Kidney (tissue), 22 donors: ENCODE measurements at places on chromosomes 5 and 9.

DNA sequence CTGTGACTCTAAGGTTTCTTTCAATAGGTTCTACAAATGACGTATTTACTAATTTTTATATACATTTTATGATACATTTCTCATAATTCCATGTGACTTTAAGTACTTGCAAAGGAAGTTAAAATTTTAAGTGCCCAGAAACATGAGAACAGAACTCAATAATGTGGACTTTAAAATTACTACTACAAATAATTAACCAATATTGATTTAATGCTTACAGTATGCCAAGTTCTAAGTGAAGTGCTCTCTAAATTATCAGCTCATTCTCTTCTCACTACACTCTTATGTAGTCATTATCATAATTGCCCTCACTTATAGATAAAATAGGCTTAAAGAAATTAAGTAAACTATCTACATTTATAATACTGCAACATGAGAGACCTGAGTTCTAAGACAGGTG, 1690.7 kb upstream of the CDH9 start:
- no peak for DNase-seq

DNA sequence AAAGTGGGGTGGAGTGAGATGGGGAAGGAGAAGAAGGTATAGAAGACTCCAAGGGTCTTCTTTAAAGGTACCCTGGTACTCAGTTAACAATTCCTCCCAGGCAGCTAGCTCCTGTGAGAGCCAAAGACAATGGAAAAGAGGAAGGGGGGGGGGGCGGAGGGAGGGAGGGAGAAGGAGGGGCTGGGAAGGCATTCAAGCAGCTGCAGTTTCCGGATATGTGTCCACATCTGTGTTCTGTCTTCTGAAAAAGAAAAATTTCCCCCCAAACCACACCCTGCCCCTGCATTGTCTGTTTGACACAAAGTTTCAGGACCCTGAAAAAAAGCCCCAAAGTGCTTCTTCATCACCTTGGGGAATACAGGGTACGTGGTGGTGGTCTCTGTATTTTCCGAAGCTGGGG, 11.1 kb downstream of the SPRY4 start:
- DNase-seq, result no peak

- no peak for DNase-seq
Measured at GRCh38 chr9:72292874-72293607, 72.0 kb downstream of the ZFAND5 start.

DNA sequence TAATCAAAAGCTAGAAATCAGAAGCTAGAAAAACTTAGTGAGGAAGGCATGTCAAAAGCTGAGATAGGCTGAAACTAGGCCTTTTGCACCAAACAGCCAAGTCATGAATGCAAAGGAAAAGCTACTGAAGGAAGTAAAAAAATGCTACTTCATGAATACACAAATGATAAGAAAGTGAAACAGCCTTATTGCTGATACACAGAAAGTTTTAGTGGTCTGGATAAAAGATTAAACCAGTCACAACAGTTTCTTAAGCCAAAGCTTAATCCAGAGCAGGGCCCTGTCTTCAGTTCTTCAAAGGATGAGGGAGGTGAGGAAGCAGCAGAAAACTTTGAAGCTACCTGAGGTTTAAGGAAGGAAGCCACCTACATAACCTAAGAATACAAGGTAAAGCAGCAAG, 102.5 kb upstream of the SH3GL2 start:
- DNase-seq, result no peak

GRCh38 chr5:172207511-172207910, 13.5 kb downstream of the EFCAB9 start:
- no peak for DNase-seq
